ENCODE measurements at places on chromosomes 4 and X. TPM values are rescaled to one million over a fixed set of nuclear protein-coding genes. Genes with fewer than 3 reads are reported as not detected.

DNA sequence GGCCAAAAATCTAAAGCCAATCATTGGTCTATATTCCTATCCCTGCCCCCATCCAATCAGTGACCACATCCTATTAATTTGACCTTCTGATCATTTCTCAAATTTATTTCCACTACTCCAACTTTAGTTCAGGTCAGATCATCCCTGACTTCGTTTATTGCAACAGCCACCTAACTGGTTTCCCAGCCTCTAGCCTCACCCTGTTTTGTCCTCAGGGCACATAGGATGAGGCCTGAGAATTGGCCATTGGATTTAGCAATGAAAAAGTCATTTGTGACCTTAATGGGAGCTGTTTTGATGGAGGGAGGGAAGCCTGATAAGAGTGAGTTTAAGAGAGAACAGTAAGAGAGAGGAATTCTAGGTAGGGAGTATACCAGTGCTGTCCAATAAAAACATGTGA is 155.0 kb downstream of the AMMECR1 start:
- DNase-seq = peak; percentile 52

- DNase-seq = no peak
Measured at GRCh38 chrX:14590693-14591424, 61.5 kb downstream of the GLRA2 start.

GRCh38 chrX:131837325-131837724 is 185.8 kb upstream of the STK26 start:
- peak; percentile 58 for DNase-seq

ENAM gene
- not detected for total RNA-seq

ETFDH gene
- total RNA-seq = 21.9 TPM

Data from bronchial epithelial cell (primary cell).